Stimulated activated CD8-positive, alpha-beta memory T cell treated with anti-CD3 and anti-CD28 coated beads, Interleukin-12 subunit alpha, Interleukin-12 subunit beta, amount 100 ng/mL, for 4 hours (primary cell): ENCODE measurements at places on chromosomes 7 and 10.

DNA sequence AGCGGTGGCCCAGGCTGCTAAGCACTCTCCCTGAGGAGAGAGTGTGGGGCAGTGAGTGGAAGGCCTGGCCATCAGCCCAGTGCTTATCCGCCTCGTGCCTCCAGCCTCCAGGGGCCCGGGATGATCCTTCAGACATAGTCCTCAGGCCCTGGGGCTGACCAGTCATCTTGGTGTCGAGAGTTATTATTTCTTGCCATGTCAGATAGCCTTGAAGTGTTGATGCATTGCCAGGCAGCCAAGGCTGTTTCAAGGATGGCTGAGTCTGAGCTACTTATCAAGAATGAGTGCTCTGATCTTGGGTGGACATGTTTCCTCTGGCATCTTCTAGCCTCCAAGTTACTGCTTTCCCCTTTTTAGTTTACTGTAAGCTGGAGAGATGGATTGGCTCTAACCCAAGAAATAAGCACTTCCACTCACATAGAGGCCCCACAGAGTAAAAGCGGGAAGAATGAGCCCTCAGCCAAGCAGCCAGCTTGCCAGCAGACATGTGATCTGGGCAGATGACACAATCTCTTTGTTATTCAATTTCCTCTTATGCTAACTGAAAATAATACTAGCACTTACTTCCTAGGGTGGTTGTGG is 136.5 kb upstream of the NAMPT start:
- no peak for DNase-seq

GRCh38 chr7:57417736-57418135 is 32.2 kb upstream of the ZNF716 start:
- no peak for DNase-seq

DNA sequence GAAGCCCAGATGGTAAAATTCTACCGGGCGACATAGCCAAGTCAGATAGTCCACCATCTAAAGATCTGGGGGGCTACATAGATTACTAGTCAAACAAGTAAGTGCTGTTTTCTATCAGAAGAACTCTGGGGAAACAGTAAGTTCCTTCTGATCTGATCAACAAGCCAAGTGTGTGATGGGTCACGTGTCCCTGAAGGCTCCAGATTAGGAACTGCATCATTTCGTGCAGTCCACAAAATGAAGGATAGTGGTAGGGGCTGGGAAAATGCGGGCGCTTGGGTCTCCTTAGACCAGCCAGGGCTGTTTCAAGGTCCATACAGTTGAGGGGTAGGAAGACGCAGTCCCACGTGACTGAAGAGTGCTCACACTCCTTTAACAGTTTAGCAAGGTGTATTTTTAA is 1.8 kb upstream of the CHN2 start:
- DNase-seq = no peak

- no peak for DNase-seq
Measured at GRCh38 chr10:44293842-44294241, 91.1 kb downstream of the CXCL12 start.

DNA sequence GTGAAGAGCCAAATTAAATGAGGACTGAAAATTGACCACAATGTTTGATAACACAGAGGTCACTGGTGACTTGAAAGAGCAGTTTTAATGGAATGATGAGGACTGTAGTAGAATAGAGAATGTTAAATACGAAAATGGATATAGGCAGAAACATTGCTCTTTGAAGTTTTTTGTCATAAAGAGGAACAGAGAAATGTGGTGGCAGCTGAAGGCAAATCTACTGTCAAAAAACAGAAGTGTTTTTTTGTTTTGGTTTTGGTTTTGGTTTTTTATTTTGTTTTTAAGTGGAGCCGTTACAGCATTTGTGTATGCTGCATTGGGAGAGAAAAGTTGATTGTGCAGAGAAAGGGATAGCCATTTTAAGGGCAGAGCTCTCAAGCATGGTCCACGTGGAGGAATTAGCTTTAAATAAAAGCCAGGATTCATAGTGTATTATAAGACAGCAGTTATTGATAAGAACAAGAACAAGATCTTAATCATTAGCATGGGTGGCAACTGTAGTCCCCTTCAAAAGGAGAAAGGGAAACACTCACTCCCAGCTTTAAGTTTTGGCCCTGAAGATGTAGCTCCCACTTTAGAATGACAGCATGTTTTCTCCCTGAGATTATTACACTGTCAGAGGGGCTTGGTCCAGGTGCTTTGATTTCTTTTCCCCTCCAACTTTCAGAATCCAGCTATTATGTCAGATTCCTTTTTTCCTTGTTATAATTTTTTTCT is 156.7 kb upstream of the BET1 start:
- no peak for DNase-seq

- no peak for DNase-seq
Measured at GRCh38 chr7:110157631-110158362, 933.1 kb upstream of the LRRN3 start.

DNA sequence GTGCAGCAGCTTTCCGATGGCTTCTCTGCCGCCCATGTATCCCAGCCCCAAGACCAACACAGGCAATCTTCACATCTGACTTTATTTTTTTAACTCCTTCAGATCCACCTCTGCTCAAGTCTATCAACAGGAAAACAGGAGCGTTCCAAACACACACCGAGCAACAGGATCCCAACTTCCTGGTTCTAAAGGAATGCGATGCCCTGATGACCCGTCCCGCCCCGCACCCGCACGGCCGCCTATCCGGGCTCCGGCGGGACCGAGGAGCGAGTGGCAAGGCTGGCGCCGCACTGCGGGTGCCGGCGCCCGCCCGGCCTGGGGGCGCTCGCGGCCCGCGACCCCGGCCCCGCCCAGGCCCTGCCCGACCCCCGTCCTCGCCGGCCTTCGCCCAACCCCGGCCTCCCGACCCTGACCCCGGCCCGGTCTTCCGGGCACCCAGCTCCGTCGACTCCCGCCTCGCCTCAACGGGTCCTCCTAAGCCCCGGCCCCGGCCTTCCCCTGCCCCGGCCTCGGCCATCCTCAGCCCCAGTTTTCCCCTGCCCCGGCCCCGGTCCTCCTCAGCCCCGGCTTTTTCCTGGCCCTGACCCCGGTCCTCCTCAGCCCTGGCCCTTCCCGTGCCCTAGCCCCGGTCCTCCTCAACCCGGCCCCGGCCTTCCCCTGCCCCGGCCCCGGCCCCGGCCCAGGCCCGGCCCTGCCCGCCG is 730 bp downstream of the LARP4B start:
- DNase-seq = no peak

DNA sequence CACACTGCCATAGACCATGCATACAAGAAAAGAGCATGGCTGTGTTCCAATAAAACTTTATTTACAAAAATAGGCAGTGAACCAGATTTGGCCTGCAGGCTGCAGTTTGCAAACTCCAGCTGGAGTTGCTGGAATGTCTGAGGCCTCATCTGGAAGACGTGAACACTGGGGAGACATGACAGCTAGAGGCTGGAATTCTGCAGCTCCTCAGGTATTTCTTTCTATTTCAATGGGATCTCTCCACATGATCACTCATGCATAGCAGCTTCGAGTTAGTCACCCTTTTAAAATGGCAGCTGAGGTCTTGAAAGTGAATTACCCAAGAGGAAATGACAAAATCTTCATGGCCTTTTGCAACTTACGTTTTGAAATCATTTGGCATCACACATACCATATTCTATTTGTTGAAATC is 52.6 kb upstream of the BET1 start:
- no peak for DNase-seq

- no peak for DNase-seq
Measured at GRCh38 chr7:121574109-121574508, 178.0 kb upstream of the FAM3C start.

- no peak for DNase-seq
Measured at GRCh38 chr10:103038570-103038969, 120.5 kb downstream of the CNNM2 start.

DNA sequence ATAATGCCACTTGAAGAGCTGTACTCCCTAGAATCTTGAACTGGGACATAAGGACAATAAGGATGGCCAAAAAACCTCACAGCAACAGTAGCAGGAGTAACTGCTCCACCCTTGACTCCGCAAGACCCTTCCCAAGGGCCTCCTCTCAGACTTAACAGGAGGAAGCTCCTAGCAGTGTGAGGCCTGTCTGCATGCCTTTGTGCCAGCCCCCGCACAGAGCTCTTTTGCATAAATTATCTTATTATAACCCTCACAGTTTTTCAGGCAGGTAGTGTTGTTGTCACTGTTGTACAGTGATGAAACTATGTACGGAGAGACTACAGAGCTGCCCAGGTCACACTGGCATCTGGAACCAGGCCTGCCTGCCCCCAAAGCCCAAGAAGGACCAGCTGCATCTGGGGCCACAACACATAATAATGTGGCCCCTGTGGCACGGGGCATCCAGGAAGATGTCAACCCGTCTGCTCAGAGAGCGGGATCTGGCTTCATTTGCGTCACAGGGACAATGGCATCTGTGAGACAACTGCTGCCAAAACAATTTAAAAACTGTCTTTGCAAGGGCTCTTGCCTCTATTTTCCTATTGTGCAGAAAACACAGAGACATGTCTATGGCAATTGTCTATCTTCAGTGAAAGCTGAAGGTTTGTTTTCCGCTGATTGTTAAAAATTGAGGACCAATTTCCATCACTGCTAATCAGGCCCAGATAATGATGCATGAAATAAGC is 249.3 kb upstream of the GRB10 start:
- DNase-seq = no peak

DNA sequence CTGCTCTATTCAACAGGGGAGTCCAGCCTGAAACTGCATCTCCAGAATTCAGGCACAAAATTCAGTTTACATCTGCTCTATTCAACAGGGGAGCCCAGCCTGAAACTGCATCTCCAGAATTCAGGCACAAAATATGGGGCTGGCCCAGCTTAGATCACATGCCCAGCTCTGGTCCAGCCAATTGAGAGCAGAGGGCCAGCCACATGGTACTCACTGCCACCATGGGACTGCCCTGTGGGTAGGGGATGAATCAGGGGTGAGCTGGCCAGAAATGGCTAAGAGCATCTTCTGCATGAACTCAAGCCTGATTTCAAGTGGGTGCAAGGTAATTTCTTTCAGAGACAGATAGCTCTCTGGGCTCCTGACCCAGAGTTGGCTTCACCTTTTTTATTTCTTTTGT is 156.6 kb upstream of the LYZL2 start:
- no peak for DNase-seq

DNA sequence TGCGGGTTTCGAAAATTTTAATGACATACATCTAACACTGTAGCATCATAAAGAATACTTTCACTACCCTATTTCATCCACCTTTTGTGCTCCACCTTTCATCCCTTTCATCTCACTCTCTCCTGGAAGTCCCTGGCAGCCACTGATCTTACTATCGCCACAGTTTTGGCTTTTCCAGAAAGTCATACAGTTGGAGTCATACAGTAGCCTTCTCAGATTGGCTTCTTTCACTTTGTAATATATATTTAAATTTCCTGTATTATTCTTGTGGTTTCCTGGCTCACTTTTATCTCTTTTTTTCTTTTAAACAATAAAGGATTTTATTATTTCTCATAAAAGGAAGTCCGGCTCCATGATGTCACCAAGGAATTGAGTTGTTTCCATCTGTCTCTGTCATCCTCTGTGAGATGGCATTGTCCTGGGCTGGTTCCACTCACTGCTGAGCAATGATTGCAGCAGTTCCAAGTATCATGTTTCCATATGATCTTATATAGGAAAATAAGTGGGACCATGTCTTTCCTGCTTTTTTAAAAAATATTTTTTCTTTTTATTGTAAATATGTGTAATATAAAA is 626.3 kb downstream of the POM121L12 start:
- no peak for DNase-seq

DNA sequence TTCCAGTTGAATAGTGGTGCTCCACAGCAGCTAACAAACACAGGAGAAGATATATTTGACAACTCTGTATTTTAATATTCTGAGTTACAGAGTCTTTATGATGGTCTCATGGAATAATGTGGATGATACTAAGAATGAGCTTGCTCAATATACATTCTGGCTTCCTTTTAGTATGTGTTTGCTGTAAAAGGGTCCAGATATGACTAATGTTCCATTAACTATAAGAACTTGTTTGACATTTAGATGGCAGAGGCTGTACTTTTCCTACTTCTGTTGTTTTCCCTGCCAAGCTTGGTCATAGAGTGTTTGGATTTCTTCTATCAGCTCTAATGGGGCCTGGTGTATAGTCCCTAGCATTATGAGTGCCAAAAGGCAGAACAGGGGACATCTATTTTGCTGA is 61.5 kb upstream of the GPR22 start:
- no peak for DNase-seq

DNA sequence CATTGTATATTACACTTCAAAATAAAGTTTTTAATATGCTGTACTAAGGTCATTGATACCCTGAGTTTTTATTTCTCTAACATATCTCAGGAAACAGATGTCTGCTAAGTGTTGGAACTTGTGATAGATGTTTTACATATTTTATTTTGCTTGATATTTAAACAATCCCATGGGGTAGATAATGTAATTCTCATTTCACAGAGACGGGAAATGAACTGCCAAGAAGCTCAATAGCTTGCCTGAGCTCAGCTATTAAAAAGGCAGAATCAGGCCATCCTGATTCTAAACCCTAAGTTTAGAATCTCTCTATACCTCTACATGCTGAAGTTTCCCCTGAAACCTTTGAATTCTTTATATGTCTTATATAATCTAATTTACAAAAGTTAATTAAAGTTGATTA is 126.3 kb downstream of the LRRC18 start:
- DNase-seq = no peak

DNA sequence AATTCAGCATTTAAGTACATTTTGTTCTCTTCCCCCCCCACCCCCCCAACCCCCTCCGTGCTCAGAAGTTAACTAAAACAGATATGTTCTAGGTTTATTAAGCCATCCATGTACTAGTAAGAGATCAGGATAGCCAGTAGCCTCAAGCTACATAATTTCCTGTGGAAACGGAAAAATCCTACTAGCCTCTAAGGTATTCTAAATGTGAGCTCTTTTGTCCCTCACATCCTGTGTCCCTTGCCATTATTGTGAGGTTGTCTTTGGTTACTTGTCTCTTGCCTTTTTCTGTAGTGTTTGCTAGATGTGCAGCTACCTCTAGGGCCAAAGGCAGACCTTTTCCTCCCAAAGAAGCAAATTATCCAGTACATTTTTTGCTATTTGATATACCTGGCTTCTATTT is 92.1 kb downstream of the BTRC start:
- DNase-seq = no peak

DNA sequence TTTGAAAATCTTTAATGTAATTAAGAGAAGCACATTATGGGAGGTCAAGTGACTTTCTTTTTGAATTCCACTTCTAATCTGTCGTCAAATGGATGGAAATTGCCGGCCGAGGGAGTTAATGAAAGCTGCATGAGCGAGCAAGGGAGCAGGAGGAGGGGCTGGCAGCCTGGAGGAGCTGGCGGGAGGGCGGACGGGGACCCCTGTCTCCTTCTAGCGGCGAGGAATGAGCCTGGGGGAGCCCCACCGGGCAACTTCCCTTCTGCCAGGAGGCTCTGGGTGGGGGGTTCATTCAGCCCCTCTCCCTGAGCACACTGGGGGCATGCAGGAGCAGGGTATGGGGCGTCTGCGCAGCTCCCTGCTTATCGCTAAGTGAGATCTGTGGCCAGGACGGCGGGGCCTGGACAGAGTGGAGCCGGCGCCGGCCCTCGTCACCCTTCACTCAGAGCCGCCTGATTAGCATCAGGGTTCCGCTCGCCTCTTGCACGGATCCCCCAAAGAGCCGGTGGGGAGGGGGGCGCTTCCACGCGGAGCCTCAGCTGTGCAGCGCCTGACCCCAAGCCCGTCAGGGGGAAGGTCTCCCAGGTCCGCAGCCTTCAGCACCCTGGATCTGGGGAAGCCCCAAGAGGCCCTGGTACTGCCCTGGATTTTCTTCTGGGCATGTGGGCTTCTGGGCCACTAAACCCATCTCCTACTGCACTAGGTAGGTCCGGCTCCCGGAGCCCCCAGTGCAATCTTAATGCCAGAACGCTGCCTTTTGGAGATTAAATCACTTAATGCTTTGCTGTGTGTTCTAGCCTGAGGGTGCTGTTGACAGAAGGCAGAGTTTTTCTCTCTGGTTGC is 680.8 kb downstream of the LRMDA start:
- no peak for DNase-seq

GRCh38 chr7:6340241-6340640 is 67.8 kb upstream of the CYTH3 start:
- no peak for DNase-seq
